Stimulated activated memory B cell treated with anti-CD40 and anti-IgM and Interleukin-4, amounts not matched to agents 10 μg/mL and 1 μg/mL and 100 μg/mL, for 72 hours (primary cell): ENCODE measurements at places on chromosomes 6 and 20.

DNA sequence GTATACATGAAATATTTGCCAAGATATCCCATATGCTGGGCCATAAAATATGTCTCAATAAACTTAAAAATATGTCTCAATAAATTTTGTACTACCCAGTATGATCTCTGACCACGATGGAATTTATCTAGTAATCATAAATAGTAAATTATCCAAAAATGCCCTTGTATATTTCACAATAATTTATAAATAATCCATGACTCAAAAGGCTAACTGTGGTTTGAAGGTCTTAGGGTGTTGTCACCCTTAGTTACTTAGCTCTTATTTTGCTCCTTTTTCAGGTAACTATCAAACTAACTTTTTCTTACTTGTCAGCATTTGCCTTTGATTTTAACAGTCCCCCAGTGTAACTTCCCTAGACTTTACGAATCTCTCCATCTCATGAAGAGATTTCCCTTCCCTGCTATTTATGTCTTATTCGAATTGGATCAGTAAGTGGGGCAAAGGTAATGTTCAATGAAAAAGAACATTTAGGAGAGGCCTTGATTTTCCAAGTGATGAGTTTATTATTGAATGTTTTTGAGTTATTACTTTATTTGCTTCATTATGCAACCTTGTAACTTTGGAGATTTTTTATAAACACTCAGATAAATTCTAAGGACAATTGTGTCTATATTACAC is 109.0 kb upstream of the THBS2 start:
- ATAC-seq = no peak

DNA sequence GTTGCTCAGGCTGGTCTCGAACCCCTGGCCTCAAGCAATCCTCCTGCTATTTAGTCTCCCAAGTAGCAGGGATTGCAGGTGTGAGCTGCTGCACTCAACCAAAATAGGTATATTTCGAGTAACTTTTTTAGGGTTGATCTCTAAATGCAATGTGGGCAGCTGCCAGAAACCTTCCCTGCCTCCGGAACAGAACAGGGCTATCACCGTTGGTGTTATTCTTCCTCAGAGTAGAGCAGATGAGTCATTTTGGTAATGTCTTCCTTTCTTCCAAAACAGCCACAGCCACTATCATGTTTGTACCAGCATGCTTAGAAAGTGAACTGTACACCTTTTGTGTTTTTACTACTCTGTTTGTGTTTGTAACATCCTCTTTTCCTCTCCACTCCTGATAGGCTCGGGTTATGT is 44.1 kb downstream of the SNX9 start:
- no peak for ATAC-seq

DNA sequence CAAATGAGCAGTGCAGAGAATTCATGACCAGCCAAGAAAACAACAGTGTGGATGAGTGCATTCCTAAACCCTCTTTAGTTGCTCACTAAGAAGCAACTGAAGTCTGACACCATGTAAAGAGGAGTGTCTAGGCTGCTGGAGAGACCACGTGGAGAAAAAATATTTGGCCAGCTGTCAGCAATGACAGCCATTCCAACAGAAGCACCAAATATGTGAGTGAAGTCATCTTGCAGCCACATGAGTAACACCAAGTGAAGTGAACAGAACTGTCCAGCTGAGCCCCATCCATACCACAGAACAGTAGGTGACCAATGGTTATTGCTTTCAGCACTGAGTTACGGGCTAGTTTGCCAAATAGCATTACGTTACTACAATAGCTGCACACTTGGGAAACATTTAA is 89.4 kb downstream of the TBXT start:
- no peak for ATAC-seq

- no peak for ATAC-seq
These were observed 703 bp downstream of the EPHA7 start for GRCh38 chr6:93418408-93419303.

DNA sequence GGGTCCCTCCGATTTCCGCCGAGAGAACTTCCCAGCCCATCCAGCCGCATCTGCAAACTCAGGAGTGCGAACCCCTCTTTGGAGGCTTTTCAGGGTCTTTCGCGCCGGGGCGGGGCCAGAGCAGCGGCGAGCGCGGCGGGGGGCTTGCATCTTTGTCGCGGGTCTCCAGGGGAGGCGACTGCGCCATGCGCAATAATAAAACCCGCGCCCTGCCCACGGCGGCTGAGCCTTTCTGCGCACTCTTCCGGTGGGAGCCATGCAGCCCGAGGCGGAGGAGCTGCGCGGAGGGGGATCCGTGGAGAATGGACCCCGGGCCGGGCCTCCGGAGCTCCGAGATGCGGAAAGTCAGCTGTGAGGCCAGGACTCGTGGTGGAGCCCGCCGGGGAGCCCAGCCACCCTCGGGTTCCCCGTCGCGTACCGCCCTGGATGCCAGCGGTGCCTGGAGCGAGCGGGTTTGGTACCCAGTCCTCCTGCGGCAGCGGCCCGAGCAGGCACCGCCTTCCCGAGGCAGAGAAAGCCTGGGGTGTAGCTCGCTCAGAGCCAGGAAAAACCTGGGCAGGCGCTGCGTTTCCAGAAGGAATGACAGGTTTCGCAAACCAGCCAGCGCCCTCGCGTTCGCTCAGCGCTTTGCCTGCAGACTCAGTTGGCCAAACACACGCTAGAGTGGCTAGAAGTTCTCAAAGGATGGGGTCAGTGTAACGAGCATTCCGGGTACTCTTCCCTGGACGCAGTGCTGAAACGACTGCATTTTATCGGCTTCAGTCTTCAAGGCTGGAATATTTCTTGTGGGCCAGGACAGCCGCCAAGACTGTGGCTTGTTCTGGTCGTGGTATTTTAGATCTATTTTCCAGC is 1.2 kb downstream of the AKAP12 start:
- ATAC-seq = no peak

- no peak for ATAC-seq
These were observed 22.7 kb upstream of the CD2AP start for GRCh38 chr6:47454713-47455396.

GRCh38 chr20:35953387-35954199 is 709 bp downstream of the SCAND1 start:
- ATAC-seq = peak; percentile 56

- no peak for ATAC-seq
These were observed 59.5 kb upstream of the RNF144B start for GRCh38 chr6:18327626-18328025.

- ATAC-seq = no peak
These were observed 41.2 kb upstream of the GRIK2 start for GRCh38 chr6:101352316-101352715.

- no peak for ATAC-seq
These were observed 27.1 kb upstream of the PHACTR3 start for GRCh38 chr20:59577037-59577808.

GRCh38 chr20:44400970-44401769 is 45.7 kb downstream of the HNF4A start:
- ATAC-seq = no peak

DNA sequence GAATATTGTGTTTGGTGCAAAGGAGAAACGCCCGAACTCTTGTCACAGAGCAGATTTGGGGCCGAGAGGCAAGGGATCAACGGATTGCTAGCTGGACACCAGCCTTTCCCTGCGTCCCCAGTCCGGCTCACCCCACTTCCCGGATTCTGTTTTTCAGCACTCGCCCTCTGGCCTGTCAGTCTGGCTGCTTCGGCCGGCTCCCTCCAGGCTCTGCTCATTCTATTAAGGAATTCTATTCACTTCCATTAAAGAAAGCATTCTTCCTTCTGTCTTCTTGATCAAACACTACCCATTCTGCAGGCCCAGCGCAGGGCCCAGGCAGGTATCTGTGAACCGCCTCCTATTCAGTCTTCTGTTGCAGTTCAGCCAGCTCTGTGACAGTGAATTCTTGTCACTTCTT is 91.7 kb downstream of the RNF182 start:
- ATAC-seq = no peak

- no peak for ATAC-seq
These were observed 129.0 kb downstream of the TAF4 start for GRCh38 chr20:61936701-61937131.

DNA sequence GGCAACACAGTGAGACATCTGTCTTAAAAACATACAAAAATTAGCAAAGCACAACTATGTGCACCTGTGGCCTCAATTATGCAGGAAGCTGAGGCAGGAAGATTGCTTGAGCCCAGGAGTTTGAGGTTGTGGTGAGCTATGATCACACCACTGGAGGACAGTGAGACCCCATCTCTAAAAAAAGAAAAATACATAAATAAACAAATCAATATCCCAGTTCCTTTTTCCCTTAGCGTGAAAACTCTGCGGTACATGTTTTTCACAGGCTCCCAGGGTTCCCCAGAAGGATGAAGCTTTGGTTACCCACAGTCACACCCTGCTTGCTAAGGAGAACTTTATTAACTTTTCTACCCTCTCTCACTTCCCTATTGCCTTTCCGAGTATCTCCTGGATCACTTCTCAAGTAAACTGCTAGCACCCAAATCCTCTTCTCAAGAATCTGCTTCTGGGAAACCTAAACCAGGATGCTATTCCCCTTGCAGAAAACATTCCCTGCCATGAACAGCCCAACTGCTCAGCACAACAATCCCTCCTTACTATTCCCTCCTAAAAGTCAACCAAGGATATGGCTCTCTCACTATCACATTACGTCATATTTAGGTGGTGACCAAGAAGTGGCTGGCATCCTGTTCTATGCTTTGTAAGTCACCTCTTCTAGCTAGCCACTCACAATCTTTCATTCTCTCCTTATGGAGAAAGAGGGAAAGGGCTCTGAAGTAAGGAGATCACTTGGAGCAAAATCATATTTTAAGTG is 122.4 kb downstream of the IPCEF1 start:
- peak; percentile 79 for ATAC-seq

- no peak for ATAC-seq
These were observed 208.9 kb upstream of the FOXQ1 start for GRCh38 chr6:1103021-1103420.

DNA sequence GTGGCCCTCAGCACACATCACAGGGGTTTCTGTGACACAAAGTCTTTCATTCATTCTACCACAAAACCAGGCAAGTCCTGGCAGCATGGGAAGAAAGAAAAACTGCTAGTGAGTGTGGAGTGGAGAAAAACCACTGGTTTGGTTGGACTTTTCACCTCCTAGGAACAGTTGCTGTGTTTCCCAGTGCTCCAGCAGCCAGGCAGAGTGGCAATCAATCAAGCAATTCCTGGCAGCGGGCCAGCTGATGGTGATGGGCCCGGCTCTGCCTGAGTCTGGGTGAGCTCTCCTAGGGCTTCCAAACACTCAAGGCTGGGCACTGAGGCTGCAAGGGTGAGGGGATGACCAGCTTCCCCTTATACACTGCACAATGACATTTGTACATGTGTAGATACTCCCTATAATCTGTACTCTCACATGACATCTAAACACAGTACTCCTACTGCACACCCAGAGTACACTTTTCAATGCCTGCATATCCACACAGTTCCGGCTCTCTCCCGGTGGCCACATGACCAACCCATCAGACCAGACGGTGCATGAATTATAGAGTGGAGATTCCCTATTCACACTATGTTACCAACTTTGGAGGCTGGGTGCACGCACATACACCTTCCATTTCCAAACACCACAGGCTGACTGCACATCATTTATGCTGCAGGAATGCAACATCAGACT is 156.6 kb downstream of the UNC5CL start:
- ATAC-seq = no peak

- no peak for ATAC-seq
These were observed 19.4 kb upstream of the SIRPA start for GRCh38 chr20:1875762-1876161.

DNA sequence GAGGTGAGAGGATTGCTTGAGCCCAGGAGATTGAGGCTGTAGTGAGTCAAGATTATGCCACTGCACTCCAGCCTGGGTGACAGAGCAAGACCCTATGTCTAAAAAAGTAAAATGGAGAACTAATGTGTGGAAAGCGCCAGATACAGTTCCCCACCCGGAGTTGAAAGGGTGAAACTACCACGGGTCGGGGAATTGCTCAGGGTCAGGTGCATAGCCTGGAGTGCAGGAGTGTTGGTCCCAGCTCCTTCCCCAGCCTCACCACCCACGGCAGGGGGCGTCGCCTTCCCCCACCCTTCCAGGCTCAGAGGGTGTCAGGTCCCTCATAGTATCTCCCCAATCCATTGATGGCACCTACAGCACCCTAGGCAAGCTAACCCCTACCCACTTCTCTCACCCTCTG is 26.1 kb downstream of the C20orf203 start:
- ATAC-seq = no peak

DNA sequence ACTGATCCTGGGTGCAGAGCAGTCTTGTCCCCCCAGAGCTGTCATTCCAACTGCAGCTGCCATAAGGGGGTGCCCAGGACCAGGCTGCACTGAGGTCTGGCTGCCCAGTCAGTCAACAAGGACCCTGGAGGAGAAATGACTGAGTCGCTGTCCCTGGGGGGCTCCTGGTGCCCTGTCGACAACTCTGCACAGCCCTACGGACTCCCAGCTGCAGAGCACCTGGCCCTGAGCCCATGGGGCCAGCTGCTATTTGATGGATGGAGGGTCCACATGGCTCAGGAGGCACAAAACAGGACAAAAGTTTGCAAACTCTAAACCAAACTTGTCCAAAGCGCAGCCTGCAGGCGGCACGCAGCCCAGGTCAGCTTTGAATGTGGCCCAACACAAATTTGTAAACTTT is 46.3 kb upstream of the RPS6KA2 start:
- ATAC-seq = no peak

DNA sequence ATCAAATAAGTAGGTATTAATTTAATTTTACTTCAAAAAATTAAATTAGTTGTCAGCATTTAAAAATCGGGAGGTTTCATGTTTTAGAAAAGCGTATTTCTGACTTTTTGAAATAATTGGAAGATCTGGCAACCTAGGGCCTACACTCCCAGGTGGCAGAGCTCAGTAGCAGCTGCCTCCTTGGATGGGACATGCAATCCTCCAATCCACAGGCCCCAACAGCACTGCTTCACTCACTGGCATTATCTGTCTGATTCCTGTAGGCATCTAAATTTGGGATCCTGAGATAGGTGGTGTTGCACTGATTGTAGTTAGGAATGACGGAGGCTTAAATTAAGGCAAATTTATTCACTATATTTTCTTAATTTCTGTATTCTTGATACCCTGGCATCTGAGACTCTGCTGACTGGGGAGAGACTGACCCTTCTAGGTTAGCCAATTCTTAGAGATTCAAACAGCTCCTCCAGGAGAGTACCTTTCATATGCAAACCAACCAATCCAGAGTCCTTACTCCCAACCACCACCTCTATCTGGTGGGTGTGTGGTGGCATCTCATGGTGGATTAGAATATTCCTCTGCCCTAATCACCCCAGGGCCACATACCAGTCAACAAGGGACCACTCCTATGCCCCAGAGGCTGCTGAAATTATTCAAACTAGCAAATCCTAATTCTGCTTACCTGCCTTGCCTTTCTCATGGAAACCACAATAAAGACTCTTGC is 146.6 kb upstream of the GLP1R start:
- no peak for ATAC-seq
